Activated T-helper 1 cell treated with anti-CD3 and anti-CD28 coated beads, Interleukin-12 subunit alpha, Interleukin-12 subunit beta, Interleukin-2, Interleukin-4 antibody, amounts not matched to agents 30 ng/mL and 10 ng/mL and 1 ng/mL, durations not matched to agents 14 hours and 24 hours and 36 hours (primary cell): ENCODE measurements at places on chromosomes 4 and X.

- DNase-seq, result no peak
Observed at GRCh38 chr4:110005461-110006056, 92.9 kb downstream of the EGF start.

DNA sequence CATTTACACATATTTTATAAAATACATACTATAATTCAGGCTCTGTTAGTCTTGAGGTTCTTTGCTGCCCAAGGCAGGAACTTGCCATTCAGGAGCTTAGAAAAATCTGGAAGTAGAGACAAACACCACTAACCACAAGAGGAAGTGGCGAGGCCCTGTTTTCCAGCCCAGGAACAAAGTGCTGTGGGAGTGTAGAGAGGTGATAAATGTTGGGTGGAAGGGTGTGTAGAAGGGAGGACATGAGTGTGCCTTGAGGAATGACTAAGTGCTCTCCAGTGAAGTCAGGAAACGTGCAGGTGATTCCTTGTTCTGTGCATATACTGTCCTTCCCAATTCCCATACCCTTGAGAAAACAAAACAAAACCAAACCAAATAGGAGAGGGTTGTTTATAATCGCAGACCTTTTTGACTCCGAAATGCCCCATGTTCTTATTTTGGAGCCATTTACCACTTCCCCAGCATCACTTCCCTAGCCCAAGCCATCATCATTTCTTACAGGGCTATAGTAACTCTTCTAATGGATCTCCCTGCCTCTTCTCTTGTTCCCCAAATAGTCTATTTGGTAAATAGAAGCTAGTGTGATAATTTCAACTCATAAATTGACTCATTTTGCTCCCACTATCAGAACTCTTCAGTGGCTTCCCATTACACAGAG lies 83.2 kb downstream of the GPAT3 start:
- no peak for DNase-seq

DNA sequence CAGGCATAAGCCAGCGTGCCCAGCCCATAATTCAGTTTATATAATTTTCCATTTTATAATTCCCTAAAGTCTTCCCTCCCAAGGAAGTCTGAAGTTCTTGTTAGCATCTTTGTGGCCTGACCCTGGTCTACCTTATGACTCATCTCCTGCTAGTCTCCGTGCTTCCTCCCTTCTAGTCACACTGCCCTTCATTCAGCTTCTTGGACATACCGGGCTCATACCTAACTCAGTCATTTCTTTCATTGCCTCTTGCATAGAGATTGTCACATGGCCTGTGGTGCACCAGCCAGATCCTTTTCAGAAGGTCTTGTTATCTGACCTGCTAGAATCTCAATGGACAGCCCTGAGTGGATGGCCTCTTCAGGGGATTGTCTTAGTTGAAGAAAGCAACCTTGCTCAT lies 22.8 kb upstream of the MAML3 start:
- DNase-seq, result no peak

DNA sequence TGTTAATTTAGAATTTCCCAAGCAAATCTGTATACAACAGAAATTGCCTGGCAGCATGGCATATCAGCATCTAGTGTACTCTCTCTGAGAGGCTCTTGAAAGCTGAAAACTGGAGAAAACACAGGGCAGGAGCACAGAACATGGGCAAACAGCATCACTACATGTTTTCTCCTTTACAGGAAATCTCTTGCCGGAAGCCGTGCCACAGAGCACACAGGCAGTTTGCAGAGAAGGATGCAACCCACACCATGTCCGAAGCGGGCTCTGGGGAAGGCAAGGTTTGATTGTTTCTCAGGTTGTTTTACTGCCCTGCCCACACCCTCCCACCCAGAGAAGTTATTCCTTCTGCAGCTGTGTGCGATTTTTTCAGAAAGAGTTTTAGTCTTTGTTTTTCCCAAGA lies 41.1 kb upstream of the FAM9C start:
- no peak for DNase-seq

DNA sequence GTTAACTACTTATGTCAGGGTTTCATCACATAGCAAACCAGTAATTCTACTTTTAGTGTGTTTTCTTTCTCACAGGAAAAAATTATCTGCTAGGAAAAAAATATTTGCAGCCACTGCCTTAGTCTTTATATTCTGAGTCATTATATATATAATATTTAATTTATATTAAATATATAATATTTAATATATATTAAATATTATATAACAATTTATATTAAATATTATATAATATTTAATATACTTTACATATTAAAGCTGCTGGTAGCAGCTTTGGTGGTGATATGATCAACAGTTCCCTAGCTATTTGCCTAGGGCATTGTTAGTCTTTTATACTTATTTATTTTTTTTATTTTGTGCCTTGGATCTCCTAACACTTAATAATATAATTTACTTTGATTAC lies 381.6 kb downstream of the STIM2 start:
- DNase-seq, result no peak

DNA sequence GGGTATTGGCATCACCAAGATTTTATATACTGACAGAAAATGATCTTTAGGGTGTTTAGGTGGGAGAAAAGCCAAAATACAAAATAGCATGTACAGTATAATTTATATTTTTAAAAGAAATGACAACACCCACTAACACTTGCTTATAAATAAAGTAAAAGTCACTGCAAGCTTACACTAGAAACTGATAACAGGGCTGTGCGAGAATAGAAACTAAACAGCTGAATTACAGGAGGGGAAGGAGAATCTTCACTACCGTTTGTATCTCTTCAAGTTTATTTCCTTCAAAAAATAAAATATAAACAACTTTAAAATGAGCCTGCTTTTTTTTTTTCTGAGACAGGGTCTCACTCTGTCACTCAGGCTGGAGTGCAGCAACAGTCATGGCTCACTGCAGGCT lies 22.8 kb downstream of the GRSF1 start:
- DNase-seq, result no peak

DNA sequence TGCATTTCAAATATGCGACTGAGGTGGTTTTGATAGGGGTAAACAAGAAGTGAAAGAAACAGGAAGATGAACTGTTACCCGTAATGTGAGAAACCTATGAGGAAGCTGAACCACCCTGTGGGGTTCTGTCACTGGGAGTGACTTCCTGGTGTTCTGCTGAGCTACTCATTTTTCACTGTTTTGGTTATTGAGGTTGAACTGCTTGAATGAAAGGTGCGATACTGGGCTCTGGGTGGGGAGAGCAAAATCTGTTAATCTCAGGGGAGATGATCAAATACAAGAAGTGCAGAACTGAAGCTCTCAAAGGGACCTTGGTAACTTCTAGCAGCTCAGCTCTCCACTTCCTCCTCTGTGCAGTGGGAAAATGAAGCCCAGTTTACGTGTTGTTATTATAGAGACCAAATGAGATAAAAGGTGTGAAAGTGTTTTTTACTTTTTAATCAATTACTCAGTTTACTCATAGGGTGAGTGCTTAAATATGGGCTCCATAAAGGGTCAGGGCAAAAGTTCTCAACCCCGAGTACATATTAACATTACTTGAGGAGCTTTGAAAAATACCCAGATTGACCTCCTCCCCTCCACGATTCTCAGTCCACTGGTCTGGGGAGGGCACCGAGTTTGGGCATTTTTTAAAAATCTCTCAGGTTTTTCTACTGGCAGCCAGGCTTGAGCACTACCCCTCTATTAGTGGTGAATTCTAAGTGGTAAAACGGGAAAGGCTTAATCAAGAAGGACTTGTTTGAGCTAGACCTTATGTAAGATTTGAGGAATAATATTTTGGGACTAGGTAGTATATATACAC lies 66.7 kb downstream of the COQ2 start:
- DNase-seq, result peak; percentile 73

- DNase-seq, result no peak
Observed at GRCh38 chr4:119682099-119682498, 53.5 kb upstream of the PDE5A start.

DNA sequence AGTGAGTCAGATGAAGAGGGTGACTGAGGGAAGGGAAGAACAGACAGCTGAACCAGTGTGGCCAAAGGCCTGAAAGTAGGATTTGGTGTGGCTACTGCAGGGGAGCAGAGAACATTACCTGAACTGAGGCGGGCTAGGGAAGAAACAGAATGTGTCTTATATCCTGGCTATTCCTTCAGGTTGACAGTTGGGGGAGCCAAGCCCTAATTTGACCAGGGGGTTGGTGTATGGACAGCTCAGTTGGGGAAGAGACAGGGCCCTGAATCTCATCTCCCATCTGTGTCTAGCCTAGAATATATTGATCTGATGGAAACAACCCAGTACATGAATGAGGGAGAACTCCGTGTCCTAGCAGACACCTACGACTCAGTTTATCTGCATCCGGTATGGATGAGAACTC lies 4.2 kb downstream of the HDAC6 start:
- no peak for DNase-seq

GRCh38 chrX:72573158-72573511 lies 492 bp upstream of the HDAC8 start:
- DNase-seq, result no peak

GRCh38 chr4:53089936-53090729 lies 228.0 kb downstream of the RASL11B start:
- DNase-seq, result no peak

- DNase-seq, result no peak
Observed at GRCh38 chrX:1584237-1585011, 7.0 kb upstream of the AKAP17A start.

DNA sequence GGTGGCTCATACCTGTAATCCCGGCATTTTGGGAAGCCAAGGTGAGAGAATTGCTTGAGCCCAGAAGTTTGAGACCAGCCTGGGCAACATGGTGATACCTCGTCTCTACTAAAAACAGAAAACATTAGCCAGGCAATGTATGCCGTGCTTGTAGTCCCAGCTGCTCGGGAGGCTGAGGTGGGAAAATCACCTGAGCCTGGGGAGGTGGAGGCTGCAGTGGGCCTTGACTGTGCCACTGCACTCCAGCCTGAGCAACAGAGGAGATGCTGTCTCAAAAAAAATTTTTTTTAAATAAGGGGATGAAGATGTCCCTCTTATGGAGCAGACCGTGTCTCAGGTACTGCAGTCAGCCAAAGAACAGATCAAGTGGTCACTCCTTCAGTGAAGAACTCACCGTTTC lies 13.5 kb downstream of the CTAG1B start:
- no peak for DNase-seq

- peak; percentile 49 for DNase-seq
Observed at GRCh38 chr4:121255986-121256750, 92.0 kb upstream of the TNIP3 start.

GRCh38 chrX:73965833-73966232 lies 338.1 kb upstream of the ZCCHC13 start:
- DNase-seq, result no peak

DNA sequence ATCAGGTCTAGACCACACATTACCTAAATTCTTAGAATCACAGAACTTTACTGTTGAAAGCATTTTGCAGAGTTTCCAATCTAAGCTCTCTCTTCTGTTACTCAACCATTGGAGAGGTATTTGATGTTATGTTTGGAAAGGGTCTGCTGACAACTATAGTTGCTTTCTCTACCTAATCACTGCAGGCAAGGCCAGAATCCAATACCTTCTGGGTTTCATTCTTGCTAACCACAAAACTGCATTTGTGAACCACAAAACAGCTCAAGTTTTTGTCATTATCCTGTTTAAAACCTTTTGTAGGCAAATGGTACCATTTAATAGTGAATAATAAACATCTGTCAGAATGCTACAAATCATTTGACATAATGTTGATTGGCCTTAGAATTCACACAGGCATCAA lies 380.1 kb downstream of the GASK1B start:
- DNase-seq, result no peak

DNA sequence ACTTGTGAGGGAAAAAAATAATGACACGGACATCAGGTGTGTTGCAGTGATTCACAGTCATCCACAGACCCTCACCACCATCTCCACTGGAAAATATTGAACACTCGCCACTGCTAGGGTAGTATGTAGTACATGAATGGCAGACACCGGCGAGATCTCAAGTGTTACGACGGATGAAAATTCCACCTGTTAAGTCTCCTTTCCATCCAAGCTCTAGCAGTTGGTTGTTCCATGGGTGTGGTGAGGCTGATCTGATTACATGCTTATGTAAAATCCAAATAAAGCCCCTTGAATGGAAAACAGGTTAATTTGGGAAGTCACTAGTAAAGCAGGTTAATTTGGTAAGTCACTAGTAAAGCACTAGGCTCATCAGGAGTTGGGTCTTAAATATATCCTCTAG lies 1.1 kb upstream of the ARMCX4 start:
- DNase-seq, result no peak

GRCh38 chr4:169640261-169640870 lies 20.0 kb downstream of the CLCN3 start:
- no peak for DNase-seq

DNA sequence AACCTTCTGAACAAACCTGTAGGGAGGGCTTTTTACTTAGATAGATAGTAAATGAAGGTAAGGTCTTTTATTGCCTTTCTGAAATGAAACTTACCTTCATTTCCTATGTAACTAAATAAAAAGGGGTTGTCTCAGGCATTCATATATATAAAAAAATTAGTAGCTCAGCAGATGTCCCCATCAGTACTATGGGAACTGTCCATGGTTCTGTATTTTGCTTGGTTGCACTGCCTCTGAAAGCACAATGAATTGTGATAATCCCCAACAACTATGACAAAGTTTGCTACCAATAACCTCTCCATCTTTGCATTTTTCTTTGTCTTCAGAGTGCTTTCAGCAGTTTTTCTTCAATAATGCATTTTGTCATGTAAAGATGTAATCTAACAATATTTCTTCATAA lies 222.4 kb downstream of the SLIT2 start:
- DNase-seq, result no peak

GRCh38 chrX:53738370-53738906 lies 51.9 kb upstream of the HUWE1 start:
- no peak for DNase-seq

DNA sequence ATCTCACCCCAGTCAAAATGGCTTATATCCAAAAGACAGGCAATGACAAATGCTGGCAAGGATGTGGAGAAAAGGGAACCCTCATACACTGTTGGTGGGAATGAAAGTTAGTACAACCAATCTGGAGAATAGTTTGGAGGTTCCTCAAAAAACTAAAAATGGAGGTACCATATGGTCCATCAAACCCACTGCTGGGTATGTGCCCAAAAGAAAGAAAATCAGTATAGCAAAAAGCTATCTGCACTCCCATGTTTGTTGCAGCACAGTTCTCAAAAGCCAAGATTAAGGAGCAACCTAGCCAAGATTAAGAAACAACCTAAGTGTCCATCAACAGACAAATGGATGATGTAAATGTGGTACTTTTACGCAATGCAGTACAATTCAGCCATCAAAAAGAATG lies 70.7 kb downstream of the DCAF12L1 start:
- DNase-seq, result no peak

DNA sequence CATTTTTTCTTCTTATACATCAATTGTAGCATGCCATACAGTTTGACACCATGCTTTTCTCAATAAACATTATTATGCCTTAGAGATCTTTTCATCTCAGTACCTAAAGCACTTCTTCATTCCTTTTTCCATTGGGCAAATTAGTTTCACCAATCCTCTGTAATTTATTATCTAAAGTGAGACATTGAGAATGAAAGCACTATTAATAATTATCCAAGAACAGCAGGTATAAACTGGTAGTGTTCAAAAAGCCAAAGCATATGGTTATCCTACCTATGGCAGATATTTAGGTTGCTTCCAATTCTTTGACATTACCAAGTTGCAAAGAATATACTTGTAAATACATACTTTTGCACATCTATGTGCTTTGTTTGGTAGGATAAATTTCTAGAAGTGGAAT lies 15.6 kb downstream of the LAMTOR3 start:
- DNase-seq, result no peak

GRCh38 chrX:46912098-46912602 lies at the start of gene JADE3:
TSS of gene JADE3 (plus strand) at chrX:46912421. CDS start at chrX:46984895, 72,474 bp downstream.
- peak; percentile 3 for DNase-seq
